Substantia nigra (tissue), 51 donors: ENCODE measurements at places on chromosomes 6 and 20.

GRCh38 chr20:828987-829386, 4.5 kb upstream of the FAM110A start:
- no peak for DNase-seq

DNA sequence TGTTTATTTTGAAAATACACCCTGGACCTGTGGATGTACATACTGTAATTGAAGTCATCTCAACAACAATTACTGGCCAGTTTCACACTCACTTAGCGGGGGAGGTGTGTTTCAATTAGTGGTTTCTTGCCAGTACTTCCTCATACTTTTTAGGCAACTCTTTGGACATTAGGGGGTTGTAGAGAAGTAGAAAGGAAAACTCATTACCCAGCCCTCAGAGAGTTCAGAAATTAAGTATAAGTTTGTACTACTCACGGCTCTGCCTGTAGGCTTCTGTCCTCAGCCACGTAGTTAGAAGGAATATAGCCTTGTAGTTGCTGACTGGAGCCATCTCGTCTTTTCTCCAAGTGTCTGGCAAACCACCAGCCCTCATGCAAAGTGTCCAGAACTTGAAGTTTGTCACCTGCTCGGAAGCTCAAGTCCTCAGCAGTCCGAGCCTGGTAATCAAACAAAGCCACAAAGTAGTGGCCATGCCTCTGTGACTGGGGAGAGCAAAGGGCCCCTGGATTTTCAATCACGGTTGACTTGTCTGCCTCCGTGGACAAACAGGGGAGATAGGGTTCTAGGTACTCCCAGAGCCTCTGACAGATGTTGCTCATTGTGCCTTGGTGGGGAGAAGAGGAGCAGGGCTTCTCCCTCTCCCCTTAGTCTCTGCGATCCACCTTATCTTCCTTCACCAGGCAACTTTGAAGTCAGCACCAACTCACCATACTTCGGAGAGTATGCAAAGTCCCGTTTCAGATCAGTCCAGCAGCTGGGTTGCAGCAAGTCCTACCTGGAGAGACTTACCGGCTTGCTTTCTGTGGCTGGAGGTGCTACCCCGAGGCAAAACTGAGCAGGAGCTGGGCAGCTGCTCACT, 749 bp downstream of the FRK start:
- DNase-seq: no peak

- no peak for DNase-seq
Observed at GRCh38 chr6:45728674-45729073, 287.0 kb downstream of the CLIC5 start.

GRCh38 chr20:2814587-2815051, at the start of gene C20orf141:
TSS of gene C20orf141 (plus strand) at chr20:2814987. CDS start at chr20:2815185, 198 bp downstream.
- no peak for DNase-seq

- DNase-seq: no peak
Observed at GRCh38 chr6:35905841-35906498, 14.9 kb downstream of the SRPK1 start.

GRCh38 chr20:61115364-61116065, 136.5 kb upstream of the CDH4 start:
- no peak for DNase-seq

DNA sequence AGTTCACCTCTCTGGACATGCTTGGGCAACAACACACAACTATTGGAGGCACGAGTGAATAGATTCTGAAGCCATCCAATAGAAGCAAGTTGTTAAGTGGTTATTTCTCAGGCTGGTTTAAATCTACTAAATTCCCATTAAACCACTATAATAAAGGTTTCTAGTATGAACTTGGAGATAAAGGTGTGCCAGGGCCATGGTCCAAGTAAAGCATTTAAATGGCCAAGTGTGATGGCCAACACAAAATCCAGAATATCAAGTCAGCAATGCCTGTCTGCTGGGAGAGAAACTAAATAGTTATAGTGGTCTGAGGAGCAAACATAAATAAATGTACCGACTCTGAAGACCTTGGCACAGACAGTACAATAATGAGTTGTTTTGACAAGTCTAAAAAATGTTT, 294.3 kb upstream of the STXBP5 start:
- DNase-seq: no peak

GRCh38 chr6:157491571-157492232, 110.7 kb downstream of the ZDHHC14 start:
- DNase-seq: no peak

GRCh38 chr6:122568350-122568749, 41.9 kb upstream of the PKIB start:
- DNase-seq: no peak

GRCh38 chr6:3725145-3726047, 26.1 kb downstream of the PXDC1 start:
- DNase-seq: no peak

DNA sequence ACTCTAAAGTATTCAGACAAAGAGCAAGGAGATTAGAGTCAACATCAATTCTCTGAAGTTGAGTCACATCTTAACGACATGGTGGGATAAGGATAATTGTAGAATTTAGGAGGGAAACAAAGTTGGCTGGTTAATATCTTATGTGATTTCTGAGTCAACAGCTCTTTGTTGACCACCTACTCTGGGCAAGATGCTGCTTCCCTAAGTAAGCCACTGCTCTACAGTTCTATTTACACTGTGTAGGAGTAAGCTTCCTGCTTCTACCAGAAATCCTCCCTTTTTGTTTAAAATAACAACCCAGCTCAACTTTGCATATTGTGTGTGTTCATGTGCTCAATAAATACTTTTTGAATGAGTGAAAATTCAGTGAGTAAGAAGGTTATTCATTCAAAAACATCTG, 3.1 kb downstream of the HS3ST5 start:
- DNase-seq: no peak

DNA sequence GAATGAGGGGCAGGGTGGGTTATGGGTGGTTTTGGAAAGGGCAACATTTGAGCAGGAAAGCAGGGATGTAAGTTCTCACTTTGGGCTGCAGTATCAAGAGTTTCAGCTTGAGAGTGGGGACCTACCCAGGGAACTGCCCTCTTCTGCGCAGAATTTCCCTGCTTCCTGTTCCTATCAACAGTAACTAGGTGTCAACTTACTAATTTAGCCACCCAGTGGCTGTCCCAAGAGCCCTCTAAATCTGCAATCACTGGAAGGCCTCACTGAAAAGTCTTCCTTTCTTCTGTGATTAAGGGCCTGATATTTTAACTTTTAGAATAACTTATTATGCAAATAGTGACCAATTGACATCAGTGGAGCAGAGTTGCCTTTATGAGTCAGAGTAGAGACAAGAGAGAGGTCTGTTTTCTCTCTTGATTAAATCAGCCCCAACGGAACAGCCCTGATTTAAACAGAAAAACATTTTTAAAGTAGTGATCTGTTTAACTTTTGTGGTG, 118.2 kb upstream of the RIPOR2 start:
- DNase-seq: no peak

- DNase-seq: no peak
Observed at GRCh38 chr6:148112851-148113319, 229.8 kb upstream of the SASH1 start.

- DNase-seq: peak; percentile 15
Observed at GRCh38 chr6:156658186-156658965, 118.8 kb upstream of the ARID1B start.

DNA sequence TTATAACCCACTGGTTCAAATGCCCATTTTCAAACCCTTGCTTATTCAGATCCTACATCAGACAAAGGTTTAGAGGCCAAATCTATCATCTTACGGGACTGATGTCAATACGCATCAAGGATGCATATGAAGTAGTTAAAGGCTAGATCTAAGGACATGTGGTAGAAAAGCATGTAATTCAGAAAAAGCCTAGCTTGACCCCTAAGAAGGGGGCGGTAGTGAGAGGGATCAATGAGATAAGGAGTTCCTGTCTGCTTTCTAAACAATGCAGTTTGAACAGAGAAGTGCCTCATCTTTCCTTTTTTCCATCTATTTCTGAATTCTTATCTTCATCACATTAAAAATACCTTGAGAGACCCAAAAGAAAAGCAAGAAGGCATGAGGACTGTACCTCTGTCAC, 237.7 kb downstream of the ARHGAP18 start:
- no peak for DNase-seq

DNA sequence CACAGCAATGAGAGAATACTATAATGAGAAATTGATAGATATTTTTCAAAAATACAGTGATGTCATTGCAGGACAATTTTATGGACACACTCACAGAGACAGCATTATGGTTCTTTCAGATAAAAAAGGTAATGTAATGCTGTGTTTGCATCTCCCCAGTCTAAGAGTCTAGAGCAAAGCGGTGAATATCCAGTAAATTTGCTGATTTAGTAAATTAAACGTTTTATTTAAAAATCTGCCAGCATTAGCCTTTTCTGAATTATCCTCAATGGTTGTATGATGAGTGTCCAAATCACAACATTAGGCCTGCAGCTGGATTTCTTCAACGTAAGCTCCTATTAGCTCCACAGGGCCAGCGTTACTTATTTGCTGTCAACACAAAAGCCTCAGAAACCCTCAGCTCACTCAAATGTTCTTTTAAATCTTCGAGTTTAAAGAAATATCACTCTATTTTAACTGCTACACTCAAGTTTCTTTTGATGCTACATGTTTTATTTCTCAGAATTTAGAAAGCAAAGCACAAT, 16.0 kb downstream of the SMPDL3A start:
- no peak for DNase-seq

GRCh38 chr6:96784650-96785049, 52.6 kb downstream of the GPR63 start:
- DNase-seq: no peak

- DNase-seq: no peak
Observed at GRCh38 chr20:6966721-6967120, 199.2 kb downstream of the BMP2 start.

DNA sequence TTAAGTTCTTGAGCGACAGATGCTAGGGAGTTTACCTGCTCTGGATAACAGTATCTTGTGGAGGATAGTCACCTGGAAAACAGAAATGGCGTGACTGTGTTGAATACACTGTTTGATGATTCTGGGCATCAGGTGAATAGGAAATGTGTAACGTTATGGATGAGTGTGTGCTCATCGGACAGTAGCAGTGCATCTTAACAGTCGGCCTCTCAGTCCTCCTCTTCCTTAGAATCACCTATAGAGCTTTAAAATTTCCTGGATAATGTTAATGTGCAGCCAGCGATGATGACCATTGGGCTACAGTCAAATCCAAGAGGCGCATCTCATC, 217.7 kb downstream of the OR2B2 start:
- no peak for DNase-seq

GRCh38 chr20:44153636-44154043, 33.3 kb downstream of the JPH2 start:
- no peak for DNase-seq

GRCh38 chr20:63545814-63546213, 1.7 kb downstream of the SRMS start:
- DNase-seq: no peak
